Effector memory CD8-positive, alpha-beta T cell (primary cell): ENCODE measurements at places on chromosomes 7 and 10.
A peak's percentile ranks its signal among the peaks of the same experiment; 100 is the strongest.

DNA sequence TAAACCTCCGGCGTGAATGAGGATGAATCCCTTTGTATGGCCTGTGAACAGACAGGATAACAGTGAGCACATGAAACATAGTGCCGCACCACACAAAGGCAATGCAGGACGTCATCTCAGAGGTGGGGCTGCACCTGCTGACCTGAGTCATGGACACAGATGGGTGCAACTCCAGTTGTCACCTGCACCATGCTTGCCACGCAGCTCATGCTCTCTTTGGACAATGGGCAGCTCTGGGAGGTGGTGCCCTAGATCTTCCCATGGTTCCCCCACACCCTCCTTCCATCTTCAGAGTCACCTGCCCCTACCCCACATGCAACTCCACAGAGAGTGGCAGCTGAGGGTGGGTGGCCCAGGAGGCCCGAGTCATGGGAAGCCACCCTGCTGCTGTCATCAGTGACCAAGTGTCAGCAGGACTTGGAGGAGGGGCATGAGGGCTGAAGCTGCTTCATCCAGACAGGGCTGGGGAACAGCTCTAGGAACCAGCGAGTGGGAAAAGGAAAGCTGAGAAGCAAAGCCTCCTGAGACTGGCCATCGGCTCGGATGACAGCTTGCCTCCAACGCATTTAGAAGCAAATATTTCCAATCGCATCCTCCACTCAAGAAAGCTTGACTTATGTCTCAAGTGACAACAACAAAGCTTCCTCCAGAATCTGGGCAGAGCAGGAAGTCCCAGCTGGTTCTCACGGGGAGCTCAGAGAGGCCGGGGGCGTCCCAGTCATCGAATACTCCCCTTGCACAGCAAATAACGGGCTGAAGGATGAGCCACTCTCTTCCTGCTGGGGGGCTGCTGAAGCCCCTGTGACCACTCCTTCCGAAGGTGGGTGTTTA, 27.1 kb downstream of the VIPR2 start:
- no peak for DNase-seq

DNA sequence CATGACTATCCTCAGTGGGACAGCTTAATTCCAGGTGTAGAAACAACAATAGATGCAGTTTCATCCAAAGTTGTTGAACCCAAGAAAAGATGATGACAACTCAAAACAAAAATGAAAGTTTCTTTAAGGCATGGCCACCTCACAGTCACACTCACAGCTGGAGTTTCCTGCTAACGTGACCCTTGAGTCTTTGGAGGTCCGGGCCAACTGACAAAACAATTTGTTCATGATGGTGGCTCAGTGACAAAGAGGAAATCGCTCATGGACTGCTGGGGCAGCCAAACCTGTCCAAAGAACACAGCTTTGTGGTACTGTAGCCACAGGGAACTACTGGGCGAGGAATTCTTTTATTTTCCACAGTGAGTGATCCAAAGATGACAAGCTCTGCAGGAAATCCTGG, 96.0 kb upstream of the JCAD start:
- no peak for DNase-seq

GRCh38 chr10:104732222-104732621, 91.1 kb downstream of the SORCS3 start:
- DNase-seq: no peak

GRCh38 chr10:89055159-89055558, 64.6 kb downstream of the FAS start:
- DNase-seq: no peak

DNA sequence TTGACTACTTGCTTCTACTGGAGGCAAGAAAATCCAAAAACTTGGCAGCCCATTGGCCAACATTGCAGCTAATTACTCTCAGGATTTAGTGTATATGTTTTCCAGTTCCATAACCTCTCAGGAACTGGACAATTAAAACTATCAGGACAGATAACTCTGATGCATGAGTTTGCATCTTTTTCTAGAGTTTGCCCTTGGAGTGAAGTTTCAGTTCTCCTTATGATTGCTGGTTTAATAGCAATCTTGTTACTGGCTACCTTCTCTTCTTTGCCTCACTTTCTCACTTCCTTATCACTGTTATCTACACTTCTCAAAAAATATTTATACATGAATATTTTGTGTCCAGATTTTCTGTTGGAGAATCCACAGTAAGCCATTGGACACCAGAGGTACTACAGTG, 735.9 kb downstream of the PCDH15 start:
- DNase-seq: no peak

DNA sequence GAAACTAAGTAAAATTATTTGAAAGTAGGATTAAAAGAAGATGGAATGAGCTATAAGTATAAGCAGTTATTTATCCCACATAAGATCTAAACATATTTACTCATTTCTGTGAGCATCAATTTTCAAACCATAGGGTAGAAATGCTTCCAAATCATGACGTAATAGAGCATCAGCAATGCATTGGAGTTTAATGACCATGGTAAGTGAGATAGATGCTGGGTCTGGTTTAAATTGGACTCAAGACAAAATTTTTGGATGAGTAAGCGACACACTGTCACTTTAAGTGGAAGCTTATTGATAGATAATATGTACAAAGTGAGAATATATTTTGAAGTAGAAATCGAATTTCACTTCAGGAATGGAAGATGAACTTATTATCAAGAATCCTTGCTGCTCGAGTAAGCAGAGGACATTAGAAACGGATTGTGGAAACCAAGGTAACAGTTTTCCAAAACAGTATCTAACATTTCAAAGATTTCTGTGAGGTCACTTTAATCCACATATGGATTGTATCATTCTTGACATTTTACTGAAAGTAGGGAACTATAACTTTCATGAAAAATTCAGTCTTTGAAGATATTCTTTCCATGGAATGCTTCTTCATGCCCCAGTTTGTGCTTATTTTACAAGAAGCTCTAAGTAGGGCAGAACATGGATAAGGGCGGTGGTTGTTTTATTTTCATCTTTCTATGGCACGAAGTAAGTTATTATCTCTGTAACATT, 85.8 kb downstream of the AGMO start:
- DNase-seq: no peak

DNA sequence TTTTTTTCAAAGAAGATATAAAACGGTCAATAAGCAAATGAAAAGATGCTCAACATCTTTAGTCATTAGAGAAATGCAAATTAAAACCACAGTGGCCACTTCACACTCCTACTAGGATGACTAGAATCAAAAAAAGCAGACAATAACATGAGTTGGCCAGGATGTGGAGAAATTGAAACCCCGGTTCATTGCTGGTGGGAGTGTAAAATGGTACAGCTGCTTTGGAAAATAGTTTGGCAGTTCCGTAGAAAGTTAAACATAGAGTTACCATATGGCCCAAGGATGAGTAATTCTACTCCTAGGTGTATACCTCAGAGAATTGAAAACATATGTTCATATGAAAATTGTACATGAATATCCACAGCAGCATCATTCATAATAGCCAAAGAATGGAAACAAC, 573.3 kb downstream of the GALNT17 start:
- no peak for DNase-seq

GRCh38 chr7:44882899-44883298, 2.4 kb downstream of the PURB start:
- no peak for DNase-seq

GRCh38 chr7:67571026-67571545, 574.5 kb downstream of the TYW1 start:
- DNase-seq: no peak

GRCh38 chr7:115368998-115369397, 447.1 kb downstream of the MDFIC start:
- DNase-seq: no peak

- DNase-seq: no peak
These were observed 61.0 kb downstream of the PLPP4 start for GRCh38 chr10:120517881-120518484.

GRCh38 chr7:148790131-148790726, 91.5 kb downstream of the CUL1 start:
- no peak for DNase-seq

DNA sequence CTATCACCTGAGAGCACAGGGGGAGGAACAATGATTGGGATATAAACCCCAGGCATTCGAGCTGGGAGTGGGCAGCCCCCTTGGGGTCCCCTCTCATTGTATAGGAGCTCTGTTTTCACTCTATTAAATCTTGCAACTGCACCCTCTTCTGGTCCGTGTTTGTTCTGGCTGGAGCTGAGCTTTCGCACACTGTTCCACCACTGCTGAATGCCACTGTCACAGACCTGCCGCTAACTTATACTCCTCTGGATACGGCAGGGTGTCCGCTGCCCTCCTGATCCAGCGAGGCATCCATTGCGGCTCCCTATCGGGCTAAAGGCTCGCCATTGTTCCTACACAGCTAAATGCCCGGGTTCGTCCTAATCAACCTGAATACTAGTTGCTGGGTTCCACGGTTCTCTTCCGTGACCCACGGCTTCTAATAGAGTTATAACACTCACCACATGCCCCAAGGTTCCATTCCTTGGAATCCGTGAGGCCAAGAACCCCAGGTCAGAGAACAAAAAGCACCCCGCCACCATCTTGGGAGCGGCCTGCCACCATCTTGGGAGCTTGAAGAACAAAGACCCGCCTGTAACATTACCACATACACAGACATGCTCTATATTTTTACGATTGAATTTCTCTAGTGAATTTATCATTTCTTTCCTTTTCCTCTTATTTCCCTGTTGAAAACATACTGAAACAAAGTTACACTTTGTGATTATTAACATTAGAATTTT, 9.0 kb downstream of the ZWINT start:
- DNase-seq: no peak

DNA sequence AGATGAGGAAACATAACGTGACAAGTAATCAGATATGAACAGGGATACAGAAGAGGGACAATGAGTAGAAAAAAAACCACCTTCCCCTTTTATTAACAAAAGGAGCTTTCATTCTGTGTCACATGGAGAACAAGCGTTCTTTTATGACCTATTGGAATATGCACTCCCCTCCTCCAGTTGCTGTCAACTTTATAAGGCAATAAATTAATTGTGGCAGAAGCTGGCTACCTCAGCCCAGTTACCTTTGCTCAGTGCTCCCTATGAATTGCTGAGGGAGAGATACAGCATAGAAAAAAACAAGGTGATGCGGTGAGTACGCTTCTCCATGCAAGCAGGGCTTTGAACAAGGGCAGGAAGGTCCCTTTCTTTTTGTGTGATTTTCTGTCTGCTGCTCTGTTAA, at the start of gene MGAM2:
Gene MGAM2, plus strand, starts transcription at position 220 of the 400 bp plus-strand sequence. CDS start 5,156 bp downstream, outside the sequence.
- DNase-seq: no peak

DNA sequence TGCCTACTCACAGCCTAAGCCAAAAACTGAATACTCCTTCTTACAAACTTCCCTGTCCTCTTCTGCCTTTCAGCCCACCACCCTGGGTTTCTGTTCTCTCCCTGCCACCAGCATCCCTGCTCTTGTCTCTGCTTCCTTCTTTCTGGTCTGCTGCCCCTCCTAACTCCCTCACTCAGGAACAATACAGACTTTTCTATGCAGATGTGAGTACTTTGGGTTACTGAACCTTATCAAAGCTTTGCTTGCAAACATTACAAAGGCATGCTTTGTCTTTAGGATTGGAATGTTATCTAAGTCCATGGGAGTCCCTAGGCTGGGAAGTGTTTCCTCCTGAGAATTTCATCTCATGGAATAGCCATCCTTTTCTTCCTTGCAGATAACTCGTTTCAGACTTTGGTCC, 28.9 kb downstream of the CNNM1 start:
- DNase-seq: no peak

DNA sequence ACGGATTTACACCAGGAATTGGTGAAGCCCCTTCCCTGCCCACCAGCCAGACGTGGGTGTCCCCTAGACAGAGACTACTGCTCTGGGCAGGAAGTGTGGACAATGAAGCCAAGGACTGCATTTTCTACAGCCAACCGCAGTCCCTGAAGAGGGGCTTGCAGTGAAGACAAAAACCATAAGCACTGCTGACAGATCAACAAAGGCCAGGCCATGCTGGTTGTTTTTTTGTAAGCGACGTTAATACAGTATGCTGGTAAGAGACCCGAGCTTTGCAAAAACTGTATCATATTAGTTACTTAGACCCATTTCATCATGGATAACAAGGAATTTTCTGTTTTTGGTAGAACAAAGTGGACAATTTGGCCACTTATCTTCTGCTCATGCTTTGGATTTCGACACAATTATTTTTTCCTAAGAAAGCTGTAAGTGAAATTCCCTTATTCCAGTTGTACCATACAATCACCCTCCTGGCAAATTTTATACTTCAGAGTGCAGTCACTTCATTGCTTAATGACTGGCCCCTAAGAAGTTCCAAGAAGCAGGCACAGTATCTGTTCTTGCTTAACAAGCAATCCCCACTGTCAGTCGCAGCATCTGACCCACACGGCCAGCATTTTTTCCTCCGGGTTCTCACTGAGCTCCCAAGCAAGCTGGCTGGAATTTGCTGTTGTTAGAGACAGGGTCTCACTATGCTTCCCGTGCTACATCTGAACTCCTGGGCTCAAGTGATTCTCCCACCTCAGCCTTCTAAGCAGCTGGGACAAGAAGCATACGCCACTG, 163.5 kb downstream of the PARD3 start:
- DNase-seq: no peak

DNA sequence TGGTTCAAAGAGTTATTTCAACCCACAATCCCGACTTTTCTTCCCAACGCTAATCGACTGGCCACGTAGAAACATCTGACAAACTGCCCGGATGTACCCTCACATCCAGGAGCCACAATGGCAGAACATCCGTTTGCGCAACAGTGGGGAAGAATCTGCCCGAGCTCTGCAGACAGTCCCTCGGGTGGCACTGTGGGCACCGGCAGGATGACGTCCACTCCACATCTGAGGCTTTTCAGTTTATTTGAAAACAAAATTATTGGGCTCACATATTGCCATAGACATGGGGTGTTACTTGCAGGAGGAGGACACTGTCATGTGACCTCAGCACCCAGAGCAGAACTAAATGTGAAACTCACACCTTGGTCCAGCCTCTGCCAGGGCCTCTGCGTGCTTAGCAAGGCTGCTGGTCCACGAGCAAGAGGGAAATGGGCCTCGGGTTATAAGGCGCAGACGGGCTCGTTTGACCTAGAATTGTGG, 84.1 kb downstream of the MKI67 start:
- peak; percentile 52 for DNase-seq

DNA sequence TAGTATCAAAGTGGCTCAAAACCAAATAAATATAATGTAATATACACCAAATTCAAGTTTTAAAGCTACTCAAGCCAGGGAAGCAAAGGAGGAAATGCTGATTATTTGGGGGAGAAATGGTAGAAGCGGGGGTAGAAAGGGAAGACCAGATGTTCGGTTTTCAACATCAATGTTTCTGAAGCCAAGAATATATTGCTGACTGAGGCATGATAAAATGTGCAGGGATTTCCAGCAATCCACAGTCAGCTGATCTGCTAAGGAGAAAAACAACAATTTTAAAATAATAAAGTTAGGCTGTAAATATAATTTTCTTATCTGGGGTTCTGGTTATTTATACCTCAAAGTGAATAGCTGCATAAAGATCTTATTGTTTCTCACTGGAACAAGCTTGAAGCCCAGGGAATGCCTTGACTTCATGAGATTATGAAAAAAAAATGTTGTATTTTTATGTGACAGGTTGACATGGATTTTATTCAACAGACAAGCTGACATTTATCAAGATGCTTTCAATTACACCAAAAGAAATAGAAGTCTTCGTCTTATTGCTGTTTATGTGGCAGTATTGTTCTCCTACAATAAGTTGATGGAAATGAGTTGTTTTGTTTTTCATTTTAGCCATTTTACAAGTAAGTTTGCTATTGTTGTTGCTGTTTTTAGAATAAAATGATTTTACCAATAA, 28.6 kb upstream of the BMPER start:
- DNase-seq: no peak

- no peak for DNase-seq
These were observed 153.3 kb upstream of the INSYN2A start for GRCh38 chr10:127349737-127350136.

GRCh38 chr10:71948496-71949067, 15.6 kb upstream of the CHST3 start:
- DNase-seq: no peak

GRCh38 chr7:128835790-128836641, 5.8 kb downstream of the FLNC start:
- DNase-seq: no peak
